Right atrium auricular region (tissue), 2 donors: ENCODE measurements at places on chromosomes 5 and 9.

GRCh38 chr5:164680216-164680615, 1174.8 kb downstream of the MAT2B start:
- no peak for DNase-seq
- no peaks in the 10 kb centered on the region for H3K4me1 ChIP-seq
- H3K36me3 ChIP-seq = no peaks in the 10 kb centered on the region
- H3K27ac ChIP-seq = no peak overlapping the region

DNA sequence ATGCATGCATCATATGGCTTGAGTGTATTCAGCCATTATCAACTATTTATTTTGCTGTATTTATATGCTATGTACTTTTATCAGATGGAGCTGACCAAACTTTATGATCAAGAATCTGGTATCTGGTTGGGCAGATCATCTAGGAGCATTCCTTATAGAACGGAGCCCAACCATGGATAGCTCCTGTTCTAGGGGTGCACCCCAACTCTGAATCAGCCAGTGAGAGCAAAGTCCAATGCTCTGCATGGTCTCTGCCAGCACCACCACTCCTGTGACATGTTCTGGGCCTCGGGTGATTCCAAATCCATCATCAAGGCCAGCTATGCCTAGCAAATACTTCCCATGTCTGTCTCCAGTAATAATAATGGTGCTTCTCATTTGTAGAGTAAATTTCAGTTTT, 517.5 kb downstream of the AGTPBP1 start:
- DNase-seq = no peak
- H3K4me3 ChIP-seq = no peak overlapping the region
- no peaks in the 10 kb centered on the region for H3K4me1 ChIP-seq
- H3K36me3 ChIP-seq = no peaks in the 10 kb centered on the region

DNA sequence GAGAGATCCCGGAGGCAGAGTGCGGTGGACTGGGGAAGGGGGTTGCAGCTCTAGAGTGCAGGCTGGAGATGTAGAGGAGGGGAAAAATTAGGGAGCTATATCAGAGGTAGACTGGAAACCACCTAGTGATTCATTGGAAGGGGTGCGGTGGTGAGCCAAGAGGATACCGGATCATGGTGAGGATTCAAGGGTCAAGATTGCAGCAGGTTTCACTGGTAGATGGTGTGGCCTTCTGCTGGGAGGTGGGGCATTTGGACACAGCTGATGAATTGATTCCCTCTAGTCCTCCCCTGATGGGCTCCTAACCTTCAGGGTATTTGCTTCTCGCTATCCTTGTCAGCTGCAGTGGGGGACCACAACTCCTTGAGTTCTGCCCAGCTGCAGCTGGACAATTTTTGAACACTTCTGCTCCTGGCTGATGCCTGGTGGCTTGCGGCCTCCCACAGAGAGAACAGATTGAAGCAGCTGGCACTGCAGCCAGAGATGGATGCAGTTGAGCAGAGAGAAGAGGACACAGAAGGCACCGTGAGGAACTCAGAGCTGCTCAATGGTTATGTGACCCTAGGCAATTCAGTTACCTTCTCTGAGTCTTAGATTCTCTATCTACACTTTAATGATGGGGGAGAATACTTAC, 134.4 kb upstream of the ABCA1 start:
- no peak overlapping the region for H3K4me3 ChIP-seq
- no peaks in the 10 kb centered on the region for H3K27me3 ChIP-seq
- DNase-seq = no peak

GRCh38 chr9:130663258-130663976, 977 bp upstream of the PRDM12 start:
- no peaks in the 10 kb centered on the region for H3K36me3 ChIP-seq
- no peaks in the 10 kb centered on the region for H3K4me1 ChIP-seq
- DNase-seq = no peak
- no peak overlapping the region for H3K27ac ChIP-seq
- H3K27me3 ChIP-seq = peaks cover 79% of the 10 kb centered on the region

DNA sequence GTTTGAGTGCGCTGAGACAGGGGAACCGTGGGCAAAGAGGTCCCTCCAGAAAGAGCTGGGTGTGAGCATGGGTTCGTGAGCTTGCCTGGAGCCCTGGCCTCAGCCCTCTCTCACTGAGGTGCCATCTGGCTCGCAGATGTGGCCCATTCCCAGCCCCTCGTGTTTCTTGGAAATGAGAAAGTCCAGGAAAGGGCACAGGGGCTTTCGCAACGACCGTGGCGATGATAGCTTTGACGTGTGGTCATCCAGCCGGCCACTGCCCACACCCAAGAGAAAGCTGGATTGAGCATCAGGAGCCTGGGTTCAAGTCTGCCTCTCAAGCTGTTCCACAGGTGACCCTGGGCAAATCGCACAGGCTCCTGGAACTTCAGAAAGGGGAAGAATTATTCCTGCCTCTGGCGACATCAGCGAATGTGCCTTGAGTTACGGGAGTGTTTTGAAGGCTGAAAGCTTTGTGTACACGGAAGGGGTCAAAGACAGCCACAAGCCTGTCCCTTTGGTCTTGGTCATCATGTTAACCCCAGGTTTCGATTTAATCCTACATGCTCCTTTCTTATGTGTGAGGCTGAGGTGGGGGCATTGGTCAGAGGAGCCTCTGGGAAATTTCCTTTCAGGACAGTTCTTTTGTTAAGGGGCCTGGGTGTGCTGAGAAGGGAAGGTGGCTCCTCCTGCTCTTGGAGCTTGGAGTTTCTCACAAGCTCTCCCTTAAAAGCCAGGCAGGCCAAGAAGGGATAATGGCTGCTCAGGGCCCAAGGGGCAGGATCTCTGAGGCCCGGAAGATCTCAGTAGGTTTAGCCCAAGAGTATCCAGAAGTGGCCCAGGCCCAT, 41.7 kb upstream of the IL17B start:
- H3K36me3 ChIP-seq = peaks cover 12% of the 10 kb centered on the region
- H3K4me1 ChIP-seq = peaks cover 93% of the 10 kb centered on the region
- DNase-seq = no peak
- peak overlapping the region; percentile 97 for H3K27ac ChIP-seq
- H3K27me3 ChIP-seq = no peaks in the 10 kb centered on the region

- H3K4me1 ChIP-seq = no peaks in the 10 kb centered on the region
- no peaks in the 10 kb centered on the region for H3K27me3 ChIP-seq
- no peak overlapping the region for H3K27ac ChIP-seq
- DNase-seq = no peak
- H3K36me3 ChIP-seq = no peaks in the 10 kb centered on the region
Observed at GRCh38 chr5:167725264-167725663, 566.2 kb upstream of the WWC1 start.

GRCh38 chr5:177491429-177491945, 5.9 kb downstream of the PDLIM7 start:
- no peak for DNase-seq
- H3K4me3 ChIP-seq = no peak overlapping the region
- no peaks in the 10 kb centered on the region for H3K4me1 ChIP-seq
- peak overlapping the region; percentile 7 for H3K27ac ChIP-seq
- no peaks in the 10 kb centered on the region for H3K27me3 ChIP-seq
- H3K36me3 ChIP-seq = peaks cover 69% of the 10 kb centered on the region

GRCh38 chr9:133102190-133103021, 18.6 kb downstream of the RALGDS start:
- H3K4me1 ChIP-seq = no peaks in the 10 kb centered on the region
- no peak overlapping the region for H3K27ac ChIP-seq

- no peaks in the 10 kb centered on the region for H3K27me3 ChIP-seq
- DNase-seq = no peak
Observed at GRCh38 chr5:24635209-24635608, 9.6 kb downstream of the CDH10 start.

GRCh38 chr9:134835448-134835847, 45.2 kb upstream of the FCN2 start:
- no peak for DNase-seq
- no peak overlapping the region for H3K27ac ChIP-seq
- H3K36me3 ChIP-seq = no peaks in the 10 kb centered on the region
- H3K4me1 ChIP-seq = no peaks in the 10 kb centered on the region

GRCh38 chr9:13278368-13279246, 885 bp downstream of the MPDZ start:
- no peaks in the 10 kb centered on the region for H3K36me3 ChIP-seq
- no peaks in the 10 kb centered on the region for H3K4me1 ChIP-seq
- peak; percentile 73 for DNase-seq
- H3K27me3 ChIP-seq = no peaks in the 10 kb centered on the region

GRCh38 chr5:103259705-103260355, 1.3 kb downstream of the MACIR start:
- DNase-seq = no peak
- peak overlapping the region; percentile 91 for H3K27ac ChIP-seq
- H3K36me3 ChIP-seq = no peaks in the 10 kb centered on the region

- H3K36me3 ChIP-seq = no peaks in the 10 kb centered on the region
- H3K4me3 ChIP-seq = no peak overlapping the region
- no peaks in the 10 kb centered on the region for H3K4me1 ChIP-seq
- H3K27ac ChIP-seq = no peak overlapping the region
- no peak for DNase-seq
- H3K27me3 ChIP-seq = no peaks in the 10 kb centered on the region
Observed at GRCh38 chr9:136582977-136583735, 37.3 kb upstream of the NOTCH1 start.

DNA sequence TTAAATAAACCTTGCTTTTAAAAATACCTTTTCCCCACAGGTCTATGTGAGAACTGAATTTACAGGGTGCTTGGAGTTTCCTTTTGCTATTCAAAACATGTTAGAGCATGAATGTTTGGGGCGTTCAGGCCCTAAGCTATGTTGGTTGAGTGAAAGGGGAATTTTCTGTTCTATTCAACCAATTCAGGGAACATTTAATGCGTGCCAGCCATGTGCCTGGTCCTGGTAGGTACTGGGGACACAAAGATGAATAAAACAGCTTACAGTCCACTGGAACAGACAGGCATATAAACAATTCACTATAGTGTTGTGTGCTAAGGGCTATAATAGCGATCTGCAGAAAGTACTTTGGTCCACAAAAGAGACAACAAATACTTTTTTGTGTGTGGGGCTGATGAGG, 108.5 kb downstream of the ZSWIM6 start:
- no peak overlapping the region for H3K4me3 ChIP-seq
- H3K27me3 ChIP-seq = no peaks in the 10 kb centered on the region
- H3K36me3 ChIP-seq = no peaks in the 10 kb centered on the region
- no peak overlapping the region for H3K27ac ChIP-seq

DNA sequence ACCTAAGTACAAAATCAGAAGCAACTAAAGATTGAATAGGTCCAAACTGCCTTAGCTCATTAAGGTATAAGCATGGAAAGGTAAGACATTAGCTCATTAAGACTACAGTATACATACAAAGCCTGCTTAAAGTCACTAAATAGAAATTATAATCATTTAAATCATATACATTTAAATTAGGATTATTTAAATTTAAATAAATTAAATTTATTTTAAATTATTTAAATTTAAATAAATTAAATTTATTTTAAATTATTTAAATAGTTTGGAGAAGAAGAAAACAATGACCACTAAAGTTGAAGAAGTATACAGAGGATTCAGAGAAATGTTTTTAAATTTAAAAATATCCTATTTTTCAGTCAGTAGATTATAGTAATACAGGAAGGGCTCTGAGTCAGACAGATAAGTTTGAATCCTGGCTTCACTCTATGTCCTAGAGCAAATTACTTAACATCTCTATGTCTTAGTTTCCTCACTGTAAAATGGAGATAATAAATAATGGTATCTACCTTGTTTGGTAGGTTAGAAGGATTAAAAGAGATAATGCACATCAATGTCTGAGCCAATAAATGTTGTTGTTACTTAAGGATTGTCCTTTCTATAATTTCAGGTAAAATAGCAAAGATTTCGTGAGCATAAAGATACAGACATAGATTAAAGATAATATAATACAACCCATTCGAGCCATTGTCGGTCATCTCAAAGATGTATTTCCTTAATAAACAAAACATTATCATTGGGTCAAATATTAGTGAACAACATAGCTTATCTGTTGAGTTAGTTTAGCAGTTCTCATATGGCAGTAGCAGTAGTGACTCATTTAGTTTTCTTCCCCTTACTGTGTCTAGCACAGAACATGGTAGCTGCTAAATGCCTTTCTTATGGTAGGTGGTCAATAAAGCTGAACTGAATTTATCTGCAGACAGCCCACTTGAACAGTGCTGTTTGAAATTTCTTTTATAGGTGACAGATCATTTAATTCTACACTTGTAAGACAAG, 100.6 kb downstream of the KIAA0825 start:
- no peaks in the 10 kb centered on the region for H3K27me3 ChIP-seq
- no peaks in the 10 kb centered on the region for H3K4me1 ChIP-seq
- no peak overlapping the region for H3K4me3 ChIP-seq
- H3K27ac ChIP-seq = no peak overlapping the region
- no peak for DNase-seq

DNA sequence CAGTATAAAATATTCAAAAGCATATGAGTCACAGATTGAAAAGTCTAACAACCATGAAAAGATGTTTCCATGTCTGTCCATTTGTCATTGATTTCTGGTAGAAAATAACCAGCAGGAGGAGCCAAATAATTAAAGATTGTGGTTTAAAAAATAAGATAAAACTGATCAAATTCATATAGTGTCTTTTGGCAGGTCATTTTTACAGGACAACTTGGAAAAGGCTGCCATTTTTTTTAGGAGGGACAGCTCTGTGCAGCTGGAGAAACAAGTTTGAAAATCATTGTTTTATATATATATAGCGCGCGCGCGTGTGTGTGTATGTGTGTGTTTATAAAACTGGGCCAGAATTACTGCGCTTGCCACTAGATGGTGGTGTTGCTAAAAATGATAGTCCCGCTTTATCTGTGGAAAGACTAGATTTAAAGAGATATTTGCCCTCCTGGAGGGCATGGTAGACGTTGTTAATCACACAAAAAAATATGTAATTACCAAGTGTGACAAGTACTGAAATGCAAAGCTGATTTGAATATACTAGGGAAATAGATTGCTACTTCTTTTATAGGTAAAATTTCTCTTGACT, 1.3 kb upstream of the TRMO start:
- peak; percentile 86 for DNase-seq
- peak overlapping the region; percentile 92 for H3K27ac ChIP-seq
- H3K27me3 ChIP-seq = no peaks in the 10 kb centered on the region
- peaks cover 16% of the 10 kb centered on the region for H3K4me1 ChIP-seq
- H3K36me3 ChIP-seq = no peaks in the 10 kb centered on the region
- H3K4me3 ChIP-seq = peak overlapping the region; percentile 66

DNA sequence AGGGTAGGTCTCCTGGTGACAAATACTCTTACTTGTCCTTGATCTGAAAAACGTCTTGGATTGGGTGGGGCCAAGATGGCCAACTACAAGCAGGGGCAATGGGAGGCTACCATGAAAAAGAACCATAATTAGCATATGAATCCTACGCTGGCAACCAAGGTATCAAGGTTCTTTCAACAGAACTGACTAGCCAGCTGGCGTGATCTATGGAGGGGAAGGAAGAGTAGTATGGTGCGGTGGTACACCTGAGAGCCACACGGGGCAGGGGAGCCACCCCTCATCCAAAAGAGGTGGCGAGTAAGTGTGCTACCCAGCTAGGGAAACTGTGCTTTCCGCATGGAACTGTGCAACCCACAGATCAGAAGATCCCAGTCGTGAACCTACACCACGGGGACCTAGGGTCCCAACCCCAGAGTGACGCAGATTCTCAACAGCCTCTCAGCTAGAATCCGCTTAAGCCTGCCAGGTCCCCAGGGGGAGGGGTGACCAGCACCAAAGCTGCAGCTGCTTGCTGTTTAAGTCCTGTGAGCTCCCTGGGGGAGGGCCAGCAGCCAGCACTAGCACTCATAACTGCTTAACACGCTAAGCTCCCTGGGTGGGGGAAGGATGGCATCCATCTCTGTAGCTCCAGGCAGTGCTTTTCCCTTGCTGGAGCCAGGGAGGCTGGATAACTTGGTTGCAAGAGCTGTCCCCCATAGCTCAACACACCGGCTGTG, 334.8 kb downstream of the FBXL17 start:
- no peak overlapping the region for H3K4me3 ChIP-seq
- H3K36me3 ChIP-seq = no peaks in the 10 kb centered on the region
- H3K27me3 ChIP-seq = no peaks in the 10 kb centered on the region
- H3K4me1 ChIP-seq = no peaks in the 10 kb centered on the region
- no peak for DNase-seq

- H3K27ac ChIP-seq = peak overlapping the region; percentile 91
- peaks cover 8% of the 10 kb centered on the region for H3K36me3 ChIP-seq
- DNase-seq = no peak
- H3K27me3 ChIP-seq = no peaks in the 10 kb centered on the region
- H3K4me1 ChIP-seq = peaks cover 39% of the 10 kb centered on the region
Observed at GRCh38 chr9:15423231-15423985, 732 bp downstream of the SNAPC3 start.
